Activated CD4-positive, alpha-beta T cell treated with anti-CD3 and anti-CD28 coated beads, Interleukin-2, amount 50 U/mL, for 24 hours (primary cell): ENCODE measurements at places on chromosomes 13 and 19.

GRCh38 chr13:53411463-53411862, 382.9 kb downstream of the OLFM4 start:
- no peak for DNase-seq

GRCh38 chr19:7720351-7720750, 11.6 kb downstream of the CLEC4G start:
- no peak for DNase-seq

- no peak for DNase-seq
Measured at GRCh38 chr13:44629465-44630183, 53.5 kb upstream of the TSC22D1 start.

DNA sequence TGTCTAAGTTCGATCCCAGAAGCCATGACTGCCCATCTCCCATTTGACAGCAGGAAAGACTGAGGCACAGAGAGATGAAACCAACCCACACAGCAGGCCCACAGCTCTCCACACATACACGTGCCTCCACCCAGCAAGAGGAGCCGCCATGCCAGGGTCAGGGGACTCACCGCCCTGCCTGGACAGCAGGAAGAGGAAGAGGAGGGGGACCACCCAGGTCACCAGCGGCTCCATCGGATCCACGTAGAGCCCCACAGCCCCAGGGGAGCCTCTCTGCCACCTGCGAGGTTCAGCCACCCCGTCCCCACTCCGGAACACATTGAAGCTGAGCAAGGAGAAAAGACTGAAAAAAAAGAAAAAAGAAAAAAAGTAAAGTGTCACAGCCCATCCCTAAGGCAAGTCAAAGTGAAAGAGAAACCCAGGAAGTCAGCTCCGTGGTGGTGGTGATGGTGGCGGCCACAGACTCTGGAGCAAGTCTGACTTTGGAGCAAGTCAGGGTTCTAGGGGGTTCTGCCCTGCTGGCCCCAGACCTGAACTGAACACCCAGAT, at the start of gene IL12RB1:
IL12RB1 (minus strand) TSS at position 345 of the 549 bp plus-strand sequence; CDS start at position 234, 111 bp downstream.
- DNase-seq = no peak

DNA sequence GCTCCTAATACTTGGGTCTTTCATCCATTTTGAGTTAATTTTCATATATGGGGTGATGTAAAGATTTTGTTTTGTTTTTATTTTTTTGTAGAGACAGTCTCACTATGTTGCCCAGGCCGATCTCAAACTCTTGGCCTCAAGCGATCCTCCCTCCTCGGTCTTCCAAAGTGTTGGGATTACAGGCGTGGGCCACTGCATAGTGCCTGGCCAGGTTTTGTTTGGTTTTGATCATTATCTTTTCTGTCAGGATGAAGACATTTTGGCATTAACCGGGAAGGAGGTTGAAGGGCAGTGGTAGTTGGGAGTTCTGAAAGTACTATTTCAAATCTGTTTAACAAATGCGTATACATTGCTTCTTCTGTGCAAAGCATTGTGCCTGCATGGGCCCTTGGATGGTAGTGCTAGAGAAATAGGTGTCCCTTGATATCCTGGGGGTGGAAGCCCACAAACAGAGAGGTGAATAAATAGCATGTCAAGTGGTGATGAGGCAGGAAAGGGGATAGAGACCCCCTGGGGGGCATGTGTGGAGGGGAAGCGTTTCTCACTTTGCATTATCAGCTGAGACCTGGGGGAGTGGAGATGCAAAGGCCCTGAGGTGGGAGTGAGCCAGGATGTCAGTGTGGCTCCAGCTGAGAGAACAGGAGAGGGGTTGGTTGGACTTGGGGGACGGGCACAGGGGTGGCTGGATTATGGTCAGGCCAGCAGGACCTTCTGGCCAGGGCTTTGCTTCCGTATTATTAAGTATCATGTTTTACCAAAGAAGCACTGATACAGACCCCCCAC, 41.4 kb downstream of the GATAD2A start:
- no peak for DNase-seq

DNA sequence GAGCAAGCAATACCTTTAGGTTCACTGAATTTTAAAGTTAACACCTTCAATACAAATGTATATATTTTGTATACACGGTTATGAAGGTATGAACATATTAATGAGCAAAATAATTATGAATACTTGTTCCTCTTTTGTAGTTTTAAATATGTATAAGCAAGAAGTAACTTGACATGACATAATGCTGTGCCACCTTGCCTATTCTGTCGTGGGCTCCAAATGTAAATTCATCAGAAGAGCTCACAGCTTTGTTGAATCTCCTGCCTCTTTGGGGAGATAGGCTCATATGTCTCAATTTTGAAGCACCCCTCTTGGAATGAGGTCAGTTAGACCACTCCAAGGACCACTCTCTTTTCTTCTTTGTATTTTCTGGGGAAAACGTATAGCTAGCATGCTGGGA, 59.3 kb downstream of the LRCH1 start:
- DNase-seq = no peak

- DNase-seq = no peak
Measured at GRCh38 chr13:102395939-102396338, 5.9 kb downstream of the FGF14 start.

- DNase-seq = no peak
Measured at GRCh38 chr19:32241306-32241705, 104.1 kb upstream of the ZNF507 start.

DNA sequence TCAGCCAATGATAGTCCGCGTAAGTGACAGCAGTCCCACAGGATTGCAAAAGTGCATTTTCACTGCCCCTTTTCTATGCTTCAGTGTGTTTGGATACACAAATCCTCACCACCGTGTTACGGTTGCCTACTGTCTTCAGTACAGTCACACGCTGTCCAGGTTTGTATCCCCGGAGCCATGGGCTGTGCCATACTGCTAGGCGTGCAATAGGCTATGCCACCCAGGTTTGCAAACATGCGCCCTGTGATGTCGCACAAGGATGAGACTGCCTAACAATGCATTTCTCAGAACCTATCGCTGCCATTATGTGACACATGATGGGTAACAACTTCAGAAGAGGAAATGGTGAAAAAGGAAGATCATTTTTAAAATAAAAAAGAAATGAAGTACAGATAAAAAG, 16.8 kb upstream of the ADPRHL1 start:
- DNase-seq = no peak

DNA sequence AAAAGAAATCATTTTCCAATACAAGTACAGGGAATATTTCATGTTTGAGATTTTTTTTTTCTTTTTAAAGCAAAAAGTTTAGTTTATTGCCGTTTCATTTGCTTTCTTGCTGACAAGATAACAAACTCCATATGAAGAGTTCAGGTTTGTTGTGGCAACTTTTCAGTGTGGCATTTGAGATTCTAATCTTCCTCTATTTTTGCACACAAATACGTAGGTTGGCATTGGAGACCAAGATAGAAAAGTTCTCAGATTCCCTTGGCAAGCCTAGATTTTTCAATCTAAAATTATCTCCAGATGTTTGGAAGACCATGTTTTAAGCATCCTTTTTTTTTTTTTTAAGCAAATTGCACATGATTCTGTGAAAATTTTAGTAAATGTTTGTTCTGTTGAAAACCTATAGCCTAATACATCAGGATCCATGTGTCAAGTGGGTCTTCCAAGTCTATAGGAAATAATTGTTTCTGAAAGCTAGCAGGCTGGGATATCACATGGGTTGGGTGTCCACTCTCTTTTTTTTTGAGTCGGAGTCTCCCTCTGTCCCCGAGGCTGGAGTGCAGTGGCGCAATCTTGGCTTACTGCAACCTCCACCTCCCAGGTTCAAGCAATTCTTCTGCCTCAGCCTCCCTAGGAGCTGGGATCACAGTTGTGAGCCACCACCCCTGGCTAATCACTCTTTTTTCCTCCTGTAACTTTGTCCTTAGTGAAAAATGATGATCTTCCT, 2.6 kb downstream of the GARRE1 start:
- no peak for DNase-seq

- DNase-seq = no peak
Measured at GRCh38 chr13:102197193-102197592, 204.7 kb downstream of the FGF14 start.

- no peak for DNase-seq
Measured at GRCh38 chr13:31528176-31528575, 211.2 kb upstream of the RXFP2 start.

DNA sequence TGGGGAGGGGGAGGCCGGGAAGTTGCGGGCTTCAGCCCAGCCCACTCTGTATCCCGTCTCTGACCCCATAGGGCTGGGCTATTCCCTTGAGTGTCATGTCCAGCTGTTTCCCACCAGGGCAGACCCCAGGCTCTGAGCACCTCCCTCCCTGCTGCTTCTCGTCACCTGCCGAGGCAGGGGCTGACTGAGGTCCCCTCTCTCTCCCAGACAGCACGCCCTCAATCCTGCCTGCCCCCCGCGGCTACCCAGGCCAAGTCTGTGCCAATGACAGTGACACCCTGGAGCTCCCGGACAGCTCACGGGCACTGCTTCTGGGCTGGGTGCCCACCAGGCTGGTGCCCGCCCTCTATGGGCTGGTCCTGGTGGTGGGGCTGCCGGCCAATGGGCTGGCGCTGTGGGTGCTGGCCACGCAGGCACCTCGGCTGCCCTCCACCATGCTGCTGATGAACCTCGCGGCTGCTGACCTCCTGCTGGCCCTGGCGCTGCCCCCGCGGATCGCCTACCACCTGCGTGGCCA, 625 bp downstream of the F2RL3 start:
- no peak for DNase-seq

DNA sequence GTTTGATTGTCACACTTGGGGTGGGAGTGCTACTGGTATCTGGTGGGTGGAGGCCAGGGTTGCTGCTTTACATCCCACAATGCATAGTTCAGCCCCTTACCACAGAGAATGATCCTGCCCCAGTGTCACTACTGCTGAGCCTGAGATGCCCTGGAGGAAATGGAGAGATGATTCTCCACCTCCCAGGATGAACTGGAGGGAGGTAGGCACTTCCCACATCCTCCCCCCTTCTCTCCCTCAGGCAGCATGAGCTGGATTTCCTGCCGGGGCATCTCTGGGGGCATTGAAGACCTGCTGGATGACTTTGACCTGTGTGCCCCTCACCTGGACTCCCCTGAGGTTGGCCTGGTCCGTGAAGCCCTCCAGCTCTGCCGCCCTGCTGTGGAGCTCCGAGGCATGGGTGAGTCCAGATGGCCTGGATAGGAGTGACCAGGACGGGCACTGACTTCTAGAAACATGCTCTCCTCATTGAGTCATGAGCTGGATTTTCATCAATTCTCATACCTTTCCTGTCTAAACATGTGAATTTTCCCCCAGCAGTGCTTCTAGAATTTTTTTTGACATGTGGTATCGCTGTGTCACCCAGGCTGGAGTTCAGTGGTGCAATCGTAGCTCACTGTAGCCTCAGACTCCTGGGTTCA, 45.3 kb downstream of the NWD1 start:
- DNase-seq = no peak

- DNase-seq = no peak
Measured at GRCh38 chr13:109281017-109281902, 505.1 kb downstream of the IRS2 start.

DNA sequence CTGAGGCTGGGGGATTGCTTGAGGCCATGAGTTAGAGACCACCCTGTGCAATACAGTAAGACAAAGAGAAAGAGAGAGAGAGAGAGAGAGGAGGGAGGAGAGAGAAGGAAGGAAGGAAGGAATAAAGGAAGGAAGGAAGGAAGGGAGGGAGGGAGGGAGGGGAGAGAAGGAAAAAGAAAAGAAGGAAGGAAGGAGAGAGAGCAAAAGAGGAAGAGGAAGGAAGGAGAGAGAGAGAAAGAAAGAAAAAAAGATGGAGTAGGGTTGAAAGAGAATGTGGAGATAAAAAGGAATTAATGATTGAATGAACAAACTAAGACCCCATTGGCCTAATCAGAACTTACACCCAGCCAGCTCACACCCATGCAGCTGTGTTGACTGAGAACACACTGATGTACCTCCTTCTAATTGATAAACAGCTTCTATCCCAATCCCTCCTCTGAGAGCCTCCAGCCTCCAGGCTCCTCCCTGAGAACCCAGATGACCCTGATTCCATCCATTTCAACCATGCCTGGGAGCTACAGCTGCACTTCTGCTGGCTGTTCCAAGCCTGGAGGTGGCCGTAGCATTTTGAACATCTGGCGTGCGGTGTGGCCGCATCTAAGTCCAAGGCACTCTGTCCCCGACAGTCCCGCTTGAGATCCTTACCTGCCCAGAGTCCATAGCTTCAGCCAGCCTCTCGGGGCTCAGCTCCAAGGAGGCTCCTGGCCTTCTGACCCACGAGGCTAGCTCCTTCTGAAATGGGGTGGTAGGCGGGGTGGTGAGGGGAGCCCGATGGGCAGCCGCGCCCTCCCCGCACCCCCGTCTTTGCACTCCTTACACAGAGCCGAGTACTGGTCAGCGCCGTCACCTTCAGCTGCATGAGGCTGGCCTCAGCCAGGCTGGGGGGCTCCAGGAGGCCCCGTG, 1.1 kb downstream of the PRODH2 start:
- DNase-seq = no peak

DNA sequence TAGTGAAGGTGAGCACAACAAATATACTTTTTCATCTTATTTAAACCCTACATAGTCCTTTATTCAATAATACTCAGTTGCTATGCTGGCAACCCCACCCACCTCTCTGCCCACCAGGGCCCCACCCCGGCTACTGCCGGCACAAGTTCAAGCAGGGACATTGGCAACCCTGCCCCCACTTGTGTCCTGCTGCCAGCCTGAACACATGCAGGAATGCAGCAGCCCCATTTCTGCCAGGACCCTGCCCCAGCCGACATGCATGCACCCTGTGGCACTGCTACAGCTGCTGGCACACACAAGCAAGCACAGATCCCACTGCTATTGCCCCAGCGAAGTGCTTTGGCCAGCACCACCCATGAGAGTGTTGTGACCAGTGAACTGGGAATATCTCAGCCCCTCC, 289.8 kb downstream of the COG6 start:
- DNase-seq = no peak

GRCh38 chr19:7947939-7948338, 4.5 kb upstream of the TIMM44 start:
- no peak for DNase-seq

DNA sequence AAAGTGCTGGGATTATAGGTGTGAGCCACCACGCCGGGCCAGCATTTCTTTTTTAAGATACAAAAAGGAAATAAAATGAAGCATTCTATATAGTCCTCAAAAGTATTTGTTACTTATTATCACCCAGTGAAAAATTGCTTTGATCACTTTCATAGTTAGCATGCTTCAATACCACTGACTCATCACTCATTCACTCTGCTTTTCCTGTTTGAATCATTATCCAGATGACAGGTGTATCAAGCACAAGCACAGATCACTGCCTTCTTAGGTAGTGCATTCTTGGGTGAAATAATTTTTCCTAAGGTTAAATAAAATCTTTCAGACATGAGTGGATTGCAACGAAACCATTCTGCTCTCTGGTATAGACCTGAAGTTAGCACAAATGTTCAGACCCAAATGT, 35.8 kb upstream of the SPART start:
- no peak for DNase-seq

DNA sequence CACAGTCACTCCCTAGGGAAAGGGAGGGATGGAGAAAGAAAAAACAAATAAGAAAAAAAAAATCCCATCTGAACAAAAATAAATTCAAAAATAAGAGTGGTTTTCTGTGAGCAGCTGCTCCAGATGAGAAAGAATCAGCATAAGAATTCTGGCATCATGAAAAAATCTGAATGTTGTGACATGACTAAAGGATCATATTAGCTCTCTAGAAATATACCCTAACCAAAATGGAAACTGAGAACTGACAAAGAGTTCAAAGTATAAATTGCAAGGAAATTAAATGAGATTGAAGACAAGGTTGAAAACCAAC, 579.0 kb downstream of the UQCRFS1 start:
- DNase-seq = no peak

GRCh38 chr13:94534166-94534565, 54.7 kb upstream of the DCT start:
- no peak for DNase-seq

GRCh38 chr19:9608912-9609311, 12.1 kb downstream of the ZNF561 start:
- DNase-seq = no peak

GRCh38 chr19:51765086-51765485, 4.1 kb downstream of the FPR2 start:
- DNase-seq = no peak
